ENCODE measurements at places on chromosomes 4 and X.

- no peak for DNase-seq
Measured at GRCh38 chr4:26484516-26484915, 5.8 kb downstream of the CCKAR start.

DNA sequence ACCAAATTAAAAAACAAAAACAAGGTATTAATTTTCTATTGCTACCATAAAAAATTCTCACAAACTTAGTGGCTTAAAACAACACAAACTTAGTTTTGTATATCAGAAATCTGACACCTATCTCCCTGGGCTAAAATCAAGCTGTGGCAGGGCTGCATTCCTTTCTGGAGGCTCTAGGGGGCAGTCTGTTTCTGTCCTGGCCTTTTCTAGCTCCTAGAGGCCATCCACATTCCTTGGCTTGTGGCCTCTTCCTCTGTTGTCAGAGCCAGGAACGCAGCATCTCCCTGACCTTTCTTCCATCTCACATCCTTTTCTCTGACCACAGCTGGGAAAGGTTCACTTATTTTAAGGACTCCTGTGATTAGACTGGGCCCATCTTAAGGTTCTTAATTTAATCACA, 38.9 kb upstream of the TLR2 start:
- DNase-seq, result no peak

- no peak for DNase-seq
Measured at GRCh38 chrX:105752338-105752956, 69.9 kb upstream of the NRK start.

DNA sequence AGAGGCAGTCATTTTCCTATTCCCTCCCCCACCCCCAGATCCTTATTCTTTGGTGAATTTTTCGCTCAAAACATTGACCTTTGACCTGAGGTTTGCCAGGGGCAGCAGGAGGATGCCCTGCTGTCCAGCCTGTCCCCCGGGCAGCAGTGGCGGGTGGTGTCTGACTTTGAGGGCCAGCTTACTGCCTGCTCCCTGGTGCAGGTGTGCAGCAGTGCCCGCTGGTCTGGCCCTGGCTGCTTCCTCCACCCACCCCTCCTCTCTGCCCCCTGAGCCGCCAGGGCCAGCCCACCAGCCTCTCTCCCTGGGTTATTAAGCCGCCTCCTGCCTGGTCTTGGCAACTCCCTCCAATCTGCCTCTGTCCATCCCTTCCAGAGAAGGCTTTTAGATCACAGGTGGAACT, 40.8 kb upstream of the GRPEL1 start:
- DNase-seq, result no peak

DNA sequence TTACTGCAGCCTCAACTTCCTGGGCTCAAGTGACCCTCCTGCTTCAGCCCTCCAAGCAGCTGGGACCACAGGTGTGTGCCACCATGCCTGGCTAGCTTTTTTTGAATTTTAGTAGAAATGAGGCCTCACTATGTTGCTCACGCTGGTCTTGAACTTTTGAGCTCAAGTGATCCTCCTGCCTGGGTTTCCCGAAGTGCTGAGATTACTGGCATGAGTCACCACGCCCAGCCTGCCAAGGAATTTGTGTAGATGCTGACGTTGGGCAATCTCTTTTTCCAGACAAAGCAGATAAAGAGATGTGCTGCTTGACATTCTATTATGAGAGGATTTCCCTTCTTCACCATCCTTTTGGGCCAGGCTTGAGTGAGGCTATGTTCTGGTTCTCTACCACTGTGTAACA, 254.5 kb upstream of the RPS6KA3 start:
- peak; percentile 85 for DNase-seq

DNA sequence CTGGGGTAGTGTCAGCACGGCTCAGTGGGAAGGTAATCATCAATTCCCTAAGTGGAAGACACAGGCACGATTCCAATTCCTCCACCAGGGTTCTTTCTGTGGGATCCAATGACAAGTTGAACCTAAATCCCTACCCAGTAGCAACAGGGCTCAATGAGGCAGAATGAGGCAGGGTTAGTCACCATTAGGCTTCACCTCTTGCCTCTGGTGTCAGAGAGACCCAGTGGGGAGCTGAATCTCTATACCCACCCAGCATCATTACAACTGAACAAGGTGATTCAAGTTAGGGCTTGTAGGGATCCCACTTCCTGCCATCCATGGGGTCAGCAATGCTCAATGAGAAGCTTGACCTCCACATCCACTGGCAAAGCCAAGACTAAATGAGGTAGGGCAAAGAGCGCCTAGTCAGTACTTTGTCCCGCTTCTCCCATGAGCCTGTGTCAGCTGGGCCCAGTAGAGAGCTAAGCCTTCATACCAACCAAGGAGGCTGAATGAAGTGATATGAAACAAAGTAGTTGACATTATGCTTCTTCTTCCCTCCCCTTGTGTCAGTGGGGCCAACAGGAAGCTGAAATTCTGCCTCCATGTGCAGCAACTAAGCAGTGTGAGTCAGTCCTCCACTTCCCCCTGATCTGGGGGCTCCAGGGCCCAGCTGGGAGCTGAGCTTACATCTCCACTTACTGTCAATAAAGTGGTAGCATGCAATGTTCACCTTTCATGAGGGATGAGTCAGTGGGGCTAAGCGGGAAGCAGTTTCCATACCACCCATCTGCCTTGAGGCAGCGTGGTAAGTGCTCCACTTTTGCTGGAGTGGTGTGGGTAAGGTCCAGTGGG, 36.4 kb upstream of the RBM41 start:
- DNase-seq, result no peak

DNA sequence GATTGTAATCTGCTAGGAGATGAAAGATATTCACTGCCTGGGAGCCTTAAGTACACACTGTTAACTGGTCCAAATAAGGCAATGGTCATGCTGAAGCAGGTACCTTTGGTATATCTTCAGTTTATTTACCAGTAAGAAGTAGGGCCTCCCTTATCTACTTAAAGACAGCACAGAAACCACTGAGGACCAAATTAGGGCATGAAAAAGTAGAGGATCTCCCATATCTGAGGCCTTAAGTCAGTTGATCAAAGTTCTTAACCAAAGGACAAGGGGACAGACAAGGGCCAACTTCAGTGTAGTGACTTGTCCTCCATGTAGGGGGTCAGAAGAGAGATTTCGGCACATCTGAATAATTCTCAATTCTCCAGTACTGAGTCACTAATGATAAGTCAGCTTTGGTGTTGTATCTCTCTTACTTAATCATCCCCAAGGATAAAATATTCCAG, 59.1 kb downstream of the AMELX start:
- DNase-seq, result peak; percentile 9

GRCh38 chr4:38132107-38132673, 172.0 kb downstream of the PTTG2 start:
- peak; percentile 66 for DNase-seq

- no peak for DNase-seq
Measured at GRCh38 chr4:40357738-40358137, 22.6 kb downstream of the CHRNA9 start.

GRCh38 chr4:94240384-94240783, 32.7 kb downstream of the SMARCAD1 start:
- DNase-seq, result no peak

- no peak for DNase-seq
Measured at GRCh38 chrX:10787264-10787663, 166.9 kb upstream of the MID1 start.

- peak; percentile 20 for DNase-seq
Measured at GRCh38 chrX:67750694-67751093, 206.9 kb downstream of the AR start.

- DNase-seq, result peak; percentile 13
Measured at GRCh38 chrX:13897566-13897965, 80.7 kb upstream of the GPM6B start.

DNA sequence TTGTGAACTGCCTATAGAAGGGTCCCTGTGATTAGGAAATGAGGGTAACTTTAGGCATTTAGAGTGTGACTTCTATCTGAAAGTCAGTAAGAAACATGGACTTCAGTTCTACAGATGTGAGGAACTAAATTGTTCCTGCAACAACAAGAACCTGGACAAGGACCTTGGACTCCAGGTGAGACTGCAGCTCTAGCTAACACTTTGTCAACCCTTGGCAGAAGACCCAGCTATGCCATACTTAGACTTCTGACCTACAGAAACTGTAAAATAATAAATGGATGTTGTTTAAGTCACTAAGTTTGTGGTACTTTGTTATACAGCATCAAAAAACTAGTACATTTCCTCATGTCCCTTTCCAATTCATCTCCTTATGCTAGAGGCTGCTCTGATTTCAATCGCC, 580.8 kb downstream of the IQCM start:
- DNase-seq, result no peak

GRCh38 chrX:154327038-154327820, 31.6 kb downstream of the TKTL1 start:
- no peak for DNase-seq

GRCh38 chr4:153513596-153513995, 47.4 kb downstream of the TMEM131L start:
- DNase-seq, result no peak

DNA sequence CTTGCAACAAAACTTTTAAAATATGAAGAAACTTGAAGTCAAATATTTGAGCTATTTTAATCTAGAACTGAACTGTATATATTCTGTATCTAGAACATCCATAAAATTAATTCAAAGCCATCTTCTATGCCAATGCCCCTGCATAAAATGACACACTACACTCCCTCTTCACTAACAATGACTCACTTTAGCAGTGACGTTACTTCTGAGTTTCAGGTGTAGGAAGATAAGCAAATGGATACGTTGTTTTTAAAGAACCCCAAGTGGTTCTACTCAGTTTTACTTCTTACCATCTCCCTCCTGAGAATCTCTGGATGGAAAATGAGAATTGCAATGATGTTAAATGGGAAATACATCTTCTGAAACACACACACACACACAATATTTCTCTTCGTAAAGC, 45.2 kb downstream of the CXXC4 start:
- no peak for DNase-seq

DNA sequence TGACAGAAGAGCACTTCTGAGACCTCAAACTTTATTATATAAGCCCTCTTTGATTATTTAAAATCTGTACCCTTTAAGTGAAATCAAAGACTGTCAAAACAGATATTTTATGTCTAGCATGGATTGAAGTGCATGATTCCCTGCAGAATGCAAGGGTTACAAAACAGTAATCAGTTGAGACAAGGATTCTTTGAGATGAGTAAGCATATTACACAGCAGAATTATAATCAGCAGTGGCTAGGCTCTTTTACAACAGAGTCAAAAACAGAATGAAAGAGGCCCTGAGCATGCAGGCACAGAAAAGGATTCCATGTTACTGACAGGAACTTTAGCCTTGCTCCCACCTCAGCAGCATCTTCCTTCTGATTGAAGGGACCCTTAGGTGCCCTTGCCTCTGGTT, 487.9 kb upstream of the GALNT7 start:
- no peak for DNase-seq

DNA sequence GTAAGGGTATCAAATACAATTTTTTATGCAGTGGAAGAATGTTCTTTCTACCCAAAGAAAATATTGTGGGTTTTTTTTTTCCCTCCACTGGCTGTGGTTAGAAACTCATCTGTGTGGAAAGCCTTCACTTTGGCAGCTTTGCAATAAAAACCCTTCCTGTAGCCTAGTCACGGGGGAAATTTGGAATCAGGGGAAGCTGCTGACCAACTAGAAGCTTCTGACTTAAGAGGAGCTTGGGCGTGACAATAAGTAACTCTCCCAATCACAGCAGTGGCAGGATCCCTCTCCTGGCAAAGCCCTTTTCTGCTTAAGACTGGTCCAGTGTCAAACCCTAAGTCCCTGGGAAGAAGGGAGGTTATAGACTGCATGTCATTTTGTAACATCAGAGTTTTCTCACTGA, 87.9 kb downstream of the LRRC66 start:
- DNase-seq, result no peak

DNA sequence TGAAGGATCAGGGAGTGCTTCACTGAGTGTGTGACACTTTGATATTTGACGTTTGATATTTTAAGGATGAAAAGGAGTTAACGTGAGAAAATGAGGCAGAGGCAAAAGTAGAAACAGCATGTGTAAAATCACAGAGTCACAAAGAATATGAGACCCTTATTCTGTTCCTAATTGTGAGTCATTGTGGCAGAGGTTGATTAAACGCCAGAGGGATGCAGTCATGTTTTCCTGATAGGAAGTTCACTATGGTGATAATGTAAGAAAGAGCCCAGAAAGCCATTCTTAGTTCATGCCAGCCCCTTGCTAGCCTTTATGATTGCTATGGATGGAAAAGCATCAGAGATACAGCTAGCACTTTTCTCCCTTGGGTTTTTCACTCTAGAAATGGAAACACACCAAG, 33.5 kb upstream of the IGSF1 start:
- DNase-seq, result no peak

All from cardiac muscle cell (in vitro differentiated cells and primary cell).